ENCODE measurements at places on chromosomes 1 and 21. TPM values are rescaled to one million over a fixed set of nuclear protein-coding genes. Genes with fewer than 3 reads are reported as not detected.

DNA sequence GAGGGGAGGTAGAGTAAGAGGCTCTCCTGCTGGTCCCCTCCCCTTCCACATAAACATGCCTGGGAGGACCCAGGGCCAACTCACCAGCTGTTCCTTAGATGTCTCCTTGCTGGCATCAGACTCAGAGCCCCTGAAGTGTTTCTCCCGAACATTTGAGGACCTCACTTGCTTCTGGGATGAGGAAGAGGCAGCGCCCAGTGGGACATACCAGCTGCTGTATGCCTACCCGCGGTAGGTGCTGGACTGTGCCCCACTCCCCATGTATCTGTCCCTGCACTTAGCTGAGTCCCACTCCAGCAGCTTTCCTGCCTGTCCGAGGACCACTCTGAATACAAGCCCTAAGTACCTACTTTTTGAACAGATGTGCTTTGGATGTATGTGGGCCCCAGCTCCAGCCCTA lies 383 bp downstream of the MPL start:
- no peak for DNase-seq

- DNase-seq, result no peak
These were observed 6.4 kb downstream of the FOXD2 start for GRCh38 chr1:47444297-47444561.

GRCh38 chr21:42850866-42851391 lies 28.4 kb downstream of the WDR4 start:
- no peak for DNase-seq

DNA sequence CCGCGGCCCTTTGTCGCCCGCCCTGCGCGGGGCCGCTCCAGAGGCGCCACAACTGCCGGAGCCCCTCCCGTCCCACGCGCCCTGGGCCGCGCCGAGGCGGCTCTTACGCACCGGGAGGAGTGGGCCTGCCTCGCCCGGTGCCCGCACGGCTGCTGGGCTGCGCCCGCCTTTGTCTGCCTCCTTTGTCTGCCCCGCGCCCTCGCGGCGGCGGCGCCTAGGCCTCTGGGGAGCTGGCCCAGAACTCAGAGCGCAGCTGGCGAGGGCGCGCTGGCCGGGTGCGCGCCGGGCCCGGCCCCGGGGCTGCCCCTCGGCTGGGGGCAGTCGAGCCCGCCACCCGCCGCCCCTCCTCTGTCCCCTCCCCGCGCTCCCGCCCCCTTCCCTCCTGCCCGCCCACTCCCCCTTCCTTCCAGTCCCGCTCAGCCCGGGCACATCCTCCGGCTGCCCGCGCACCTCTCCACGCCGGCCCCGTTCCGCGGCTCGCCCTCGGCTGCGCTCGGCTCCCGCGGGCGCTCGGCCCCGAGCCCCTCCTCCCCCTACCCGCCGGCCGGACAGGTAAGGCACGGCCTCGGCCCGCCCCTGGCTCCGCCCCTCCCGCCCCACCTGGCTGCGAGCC lies at the start of gene DRAXIN:
TSS of gene DRAXIN (plus strand) at position 409 of the 613 bp plus-strand sequence. CDS start 14,549 bp downstream, outside the sequence.
- no peak for DNase-seq

GRCh38 chr1:209513226-209513625 lies 70.3 kb upstream of the CAMK1G start:
- DNase-seq, result peak; percentile 46

DNA sequence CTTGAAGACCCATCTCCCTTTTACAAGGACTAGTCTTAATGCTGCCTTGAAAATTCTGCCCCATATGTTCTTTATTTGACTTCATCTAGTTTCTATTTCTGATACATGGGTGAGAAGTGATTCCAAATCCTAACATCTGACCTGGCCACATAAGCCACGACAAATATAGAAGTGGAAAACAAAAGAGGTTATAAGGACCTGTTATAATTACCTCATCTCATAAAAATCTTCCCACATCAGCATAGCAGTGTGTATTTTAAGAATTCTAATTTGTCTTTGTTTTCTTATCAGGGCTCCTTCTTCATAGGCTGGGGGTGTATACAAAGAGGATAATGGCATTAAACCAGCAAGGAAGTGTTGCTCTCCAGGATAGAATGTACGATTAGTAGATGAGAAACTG lies 1007.4 kb downstream of the TTLL7 start:
- no peak for DNase-seq

DNA sequence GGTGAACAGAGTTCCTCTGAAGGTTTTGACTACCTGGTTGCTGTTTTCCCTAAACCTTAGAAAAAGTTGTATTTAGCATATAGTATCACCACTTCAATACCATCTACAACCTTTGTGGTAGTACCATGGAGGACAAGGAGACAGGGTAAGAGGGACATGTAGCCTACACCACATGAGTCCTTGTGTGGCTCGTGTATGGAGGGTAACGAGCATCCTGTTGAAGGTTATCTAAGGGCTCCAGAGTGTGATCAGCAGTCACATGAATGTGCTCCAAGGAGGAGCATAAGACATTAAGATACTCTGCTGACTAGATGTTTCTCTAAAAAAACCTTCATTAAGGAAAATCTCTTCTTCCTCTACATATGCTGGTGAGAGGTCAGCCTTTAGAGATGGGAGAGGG lies 67.3 kb downstream of the VCAM1 start:
- no peak for DNase-seq

DNA sequence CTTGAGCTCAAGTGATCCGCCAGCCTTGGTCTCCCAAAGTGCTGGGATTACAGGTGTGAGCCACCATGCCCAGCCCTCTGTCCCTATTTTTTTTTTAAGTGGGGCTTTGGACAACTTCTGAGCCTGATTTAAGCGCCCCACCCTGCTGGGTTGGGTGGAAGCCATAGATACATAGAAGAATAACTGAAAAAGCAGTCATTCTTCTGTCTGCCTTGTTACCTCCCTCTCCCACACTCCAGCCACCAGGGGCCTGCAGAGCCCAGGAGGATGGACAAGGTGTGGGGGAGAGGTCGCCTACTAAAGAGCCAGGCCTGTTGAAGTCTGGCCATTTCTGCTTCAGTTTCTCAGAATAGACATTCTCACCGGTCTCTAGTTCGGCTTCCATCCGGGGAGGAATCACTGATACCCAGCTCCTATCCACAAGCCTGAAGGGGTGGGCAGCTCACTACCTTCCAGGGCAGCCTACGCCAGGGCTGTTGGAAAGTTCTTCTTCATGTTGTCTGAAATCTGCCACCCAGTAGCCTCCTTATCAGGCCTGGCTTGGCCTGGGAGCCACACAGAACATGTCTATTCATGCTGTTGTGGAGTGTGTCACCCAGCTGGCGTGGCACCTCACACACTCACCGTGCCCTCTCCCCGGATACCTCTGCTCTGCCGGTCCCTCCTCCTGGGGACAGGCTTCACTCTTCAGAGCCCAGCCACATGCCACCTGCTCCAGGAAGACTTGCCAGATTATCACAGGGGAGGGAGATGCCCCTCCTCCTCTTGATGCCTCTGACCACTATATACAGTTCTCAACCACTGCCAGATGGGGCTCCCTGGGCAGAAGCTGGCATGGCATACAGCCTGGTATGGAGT lies 27.7 kb downstream of the KNCN start:
- no peak for DNase-seq

GRCh38 chr1:228977307-228977706 lies 242.0 kb downstream of the RHOU start:
- no peak for DNase-seq

GRCh38 chr1:46577671-46578070 lies 26.2 kb upstream of the KNCN start:
- DNase-seq, result no peak

GRCh38 chr1:33615546-33615945 lies 143.1 kb downstream of the ZSCAN20 start:
- no peak for DNase-seq

DNA sequence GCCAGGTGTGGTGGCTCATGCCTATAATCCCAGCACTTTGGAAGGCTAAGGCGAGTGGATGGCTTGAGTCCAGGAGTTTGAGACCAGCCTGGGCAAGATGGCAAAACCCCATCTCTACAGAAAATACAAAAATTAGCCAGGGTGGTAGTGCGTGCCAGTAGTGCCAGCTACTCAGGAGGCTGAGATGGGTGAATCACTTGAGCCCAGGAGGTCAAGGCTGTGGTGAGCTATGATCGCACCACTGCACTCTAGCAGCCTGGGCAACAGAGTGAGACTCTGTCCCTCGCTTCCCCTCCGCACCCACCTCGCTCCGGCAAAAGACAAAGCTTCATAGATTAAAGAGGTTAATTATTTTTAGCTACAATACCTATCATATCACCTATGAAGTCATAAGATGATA lies 100.0 kb downstream of the HHAT start:
- no peak for DNase-seq

- DNase-seq, result no peak
These were observed 16.5 kb upstream of the ETV3L start for GRCh38 chr1:157115851-157116736.

GRCh38 chr1:237713916-237714315 lies 176.8 kb downstream of the ZP4 start:
- DNase-seq, result peak; percentile 2

GRCh38 chr1:11062965-11063401 lies 3.2 kb upstream of the SRM start:
- DNase-seq, result no peak

- no peak for DNase-seq
These were observed 613 bp upstream of the GPATCH4 start for GRCh38 chr1:156601892-156602291.

DNA sequence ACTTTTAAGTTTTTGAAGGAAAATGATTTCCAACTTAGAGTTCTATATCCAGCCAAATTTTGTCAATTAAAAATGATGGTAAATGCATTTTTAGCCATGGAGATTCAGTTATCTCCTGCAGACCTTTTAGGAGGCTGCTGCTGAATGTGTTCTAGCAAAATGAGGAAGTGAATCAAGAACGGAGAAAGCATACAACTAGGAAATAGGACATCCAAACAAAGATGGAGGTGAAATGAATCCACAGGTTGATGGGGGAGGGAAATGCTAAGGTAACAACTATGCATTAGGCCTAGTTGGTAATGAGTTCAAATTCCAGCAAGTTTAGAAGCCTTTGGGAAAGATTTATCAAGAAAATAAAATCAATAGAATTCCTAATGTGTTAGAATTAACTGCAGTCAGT lies 80.5 kb downstream of the FNBP1L start:
- no peak for DNase-seq

DNA sequence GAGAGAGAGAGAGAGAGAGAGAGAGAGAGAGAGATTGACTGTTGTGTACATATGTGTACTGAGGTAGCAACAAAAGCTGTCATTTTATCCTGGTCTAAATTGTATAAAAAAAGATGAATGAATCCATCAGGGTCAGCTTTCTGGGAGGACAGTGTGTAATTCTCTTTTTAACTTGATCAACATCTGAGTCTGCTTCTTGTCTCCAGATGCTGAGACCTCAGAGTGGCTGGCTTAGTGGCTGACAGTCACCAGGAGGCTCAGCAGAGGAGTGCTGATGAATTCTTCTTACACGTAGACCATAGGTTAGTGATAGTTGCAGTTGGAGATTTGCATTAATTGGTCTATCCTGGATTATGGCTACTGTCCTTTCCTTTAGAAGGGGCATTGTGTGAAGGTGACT lies 28.5 kb upstream of the PLXNA2 start:
- no peak for DNase-seq

DNA sequence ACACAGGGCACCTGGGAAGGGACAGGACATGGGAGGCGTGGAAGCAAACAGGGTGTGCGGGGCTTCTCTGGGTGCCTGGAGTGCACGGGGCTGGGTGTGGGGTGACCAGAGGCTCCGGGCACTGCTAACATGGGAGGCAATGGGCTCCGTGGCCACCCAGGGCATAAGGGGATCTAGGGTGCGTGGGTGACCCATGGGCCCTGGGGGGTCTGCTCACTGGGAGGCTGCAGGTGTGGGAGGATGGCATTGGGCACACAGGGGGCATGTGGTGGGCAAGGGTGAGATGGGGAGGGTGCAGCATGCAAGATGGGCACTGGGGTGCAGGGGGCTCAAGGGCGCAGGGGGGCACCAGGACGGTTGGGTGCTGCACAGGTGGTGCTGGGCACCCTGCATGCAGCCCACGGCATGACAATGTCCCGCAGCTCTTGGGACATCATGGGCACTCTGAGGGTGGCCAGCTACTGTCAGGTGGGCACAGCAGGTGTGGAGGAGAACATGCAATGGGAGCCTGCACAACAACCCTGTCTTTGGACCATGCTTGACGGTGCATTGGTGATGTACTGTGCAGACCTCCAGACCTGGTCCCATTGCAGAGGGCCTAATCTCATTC lies 15.1 kb downstream of the TRIM11 start:
- no peak for DNase-seq

DNA sequence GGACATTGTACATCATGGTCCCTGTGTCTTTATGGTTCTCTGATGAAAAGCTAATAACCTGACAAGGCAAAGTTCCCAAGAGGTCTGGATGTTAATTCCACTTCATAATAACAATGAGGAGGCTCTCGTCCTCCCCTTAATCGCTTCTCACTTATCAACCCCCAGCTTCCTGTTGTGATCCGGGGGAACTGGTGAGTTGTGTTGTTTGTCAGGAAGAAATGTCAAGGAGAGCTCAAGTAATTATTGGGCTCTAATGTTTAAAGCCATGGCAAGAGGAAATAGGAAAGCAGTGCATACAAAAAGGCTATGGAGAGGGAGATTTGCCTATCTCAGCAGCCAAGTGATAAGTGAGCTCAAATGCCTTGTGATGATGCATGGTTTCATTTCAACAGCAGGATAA lies 42.8 kb upstream of the RASAL2 start:
- DNase-seq, result no peak

GRCh38 chr1:196147530-196147929 lies 460.7 kb downstream of the KCNT2 start:
- no peak for DNase-seq

- no peak for DNase-seq
These were observed 44.7 kb downstream of the ABCG1 start for GRCh38 chr21:42263591-42264131.

DNA sequence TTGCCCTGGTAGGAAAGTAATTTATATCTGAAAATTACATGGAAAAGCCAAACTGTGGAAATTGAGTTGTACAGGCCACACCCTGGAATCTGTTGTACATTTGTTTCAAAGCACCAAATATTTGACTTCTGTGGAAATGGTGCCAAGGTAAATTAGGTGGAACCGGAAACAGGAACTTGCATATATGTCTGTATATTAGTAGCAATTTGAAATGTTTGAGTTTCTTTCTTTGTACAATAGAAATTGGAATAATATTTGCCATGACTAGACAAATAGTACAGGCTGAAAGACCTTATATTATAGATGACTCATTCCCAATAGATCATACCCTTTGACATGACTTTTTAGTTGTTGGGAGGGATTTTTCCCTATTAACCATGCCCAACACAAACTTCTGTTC lies 10.5 kb upstream of the TAF1A start:
- no peak for DNase-seq

INTS7 gene
- 20.3 TPM for total RNA-seq

ATP1A2 gene
- under 0.01 TPM for total RNA-seq

LEPR gene
- total RNA-seq, result 8.8 TPM

ZMYND12 gene
- not detected for total RNA-seq

KPNA6 gene
- 50.7 TPM for total RNA-seq

WDR64 gene
- total RNA-seq, result not detected

LUZP1 gene
- 36.1 TPM for total RNA-seq

GPR161 gene
- 11.1 TPM for total RNA-seq

PALMD gene
- total RNA-seq, result 1.1 TPM

BRWD1 gene
- 28.7 TPM for total RNA-seq

CELA2A gene
- not detected for total RNA-seq

COL11A1 gene
- total RNA-seq, result 10.0 TPM

TRIM67 gene
- total RNA-seq, result not detected

MLLT11 gene
- 5.3 TPM for total RNA-seq

C1orf94 gene
- not detected for total RNA-seq
